ENCODE measurements at places on chromosomes 12 and 14.
A peak's percentile ranks its signal among the peaks of the same experiment; 100 is the strongest.

DNA sequence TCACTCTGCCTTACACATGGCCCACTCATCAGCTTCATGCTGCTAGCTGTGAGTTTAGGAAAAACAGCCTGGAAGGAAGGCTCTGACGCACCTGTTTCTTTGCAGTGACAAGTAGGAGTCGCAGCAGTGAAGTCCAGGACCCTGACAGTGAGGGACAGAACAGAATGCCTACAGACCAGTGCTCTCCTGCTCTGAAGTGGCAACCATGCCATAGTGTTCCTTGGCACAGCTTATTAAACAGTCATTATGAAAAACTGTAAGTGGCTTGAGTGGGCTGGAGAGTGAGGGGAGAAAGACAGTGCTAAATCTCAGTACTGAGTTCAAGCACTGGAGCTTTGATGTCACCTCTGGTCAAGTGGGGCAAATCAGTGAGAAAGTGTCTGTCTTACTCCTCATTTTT lies 61.7 kb downstream of the MYRFL start:
- DNase-seq: no peak

DNA sequence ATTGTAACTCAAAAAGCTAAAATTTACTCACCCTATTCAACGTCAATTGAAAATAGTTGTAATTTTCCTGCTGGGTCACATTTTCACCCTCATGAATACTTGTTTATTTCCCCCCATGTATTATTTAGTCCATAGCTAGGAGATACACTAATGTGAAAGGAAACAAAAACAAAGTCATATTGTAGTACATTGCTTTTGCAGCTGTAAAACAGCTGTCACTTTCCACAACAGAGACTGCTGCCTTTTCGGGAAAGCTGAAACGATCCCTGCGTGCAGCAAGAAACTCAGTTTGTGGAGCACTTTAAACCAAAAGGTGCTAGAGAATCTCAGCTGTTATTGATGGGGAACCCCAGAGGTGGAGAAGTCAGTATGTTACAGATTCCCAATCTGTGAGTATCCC lies 4.3 kb downstream of the RACGAP1 start:
- DNase-seq: no peak

DNA sequence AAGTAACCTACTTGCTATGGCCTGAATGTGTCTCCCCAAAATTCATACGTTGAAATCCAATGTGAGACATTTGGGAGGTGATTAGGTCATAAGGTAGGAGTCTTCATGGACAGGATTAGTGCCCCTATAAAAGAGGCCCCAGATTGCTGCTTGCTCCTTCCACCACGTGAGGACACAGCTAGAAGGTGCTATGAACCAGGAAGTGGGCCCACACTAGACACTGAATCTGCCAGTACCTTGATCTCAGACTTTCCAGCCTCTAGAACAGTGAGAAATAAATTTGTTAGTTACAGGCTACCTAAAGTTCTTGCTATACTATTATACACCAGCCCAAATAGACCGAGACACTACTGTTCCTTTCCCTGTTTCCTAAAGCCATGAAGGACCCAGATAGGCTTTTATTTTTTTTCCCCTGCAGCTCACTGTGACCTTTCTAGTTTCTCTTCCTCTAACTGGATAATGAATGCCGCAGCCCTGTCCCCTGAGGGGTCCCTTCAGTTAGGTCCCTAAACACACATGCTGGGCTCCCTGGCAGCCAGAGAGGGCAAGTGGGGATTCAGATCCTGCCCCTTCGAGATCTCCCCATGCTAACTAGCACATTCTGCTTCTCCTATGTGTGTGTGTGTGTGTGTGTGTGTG lies 19.3 kb downstream of the SLC25A3 start:
- no peak for DNase-seq

GRCh38 chr14:98290596-98290995 lies 981.4 kb downstream of the BCL11B start:
- DNase-seq: no peak

GRCh38 chr14:92615451-92615850 lies 101.9 kb downstream of the RIN3 start:
- DNase-seq: peak; percentile 8

DNA sequence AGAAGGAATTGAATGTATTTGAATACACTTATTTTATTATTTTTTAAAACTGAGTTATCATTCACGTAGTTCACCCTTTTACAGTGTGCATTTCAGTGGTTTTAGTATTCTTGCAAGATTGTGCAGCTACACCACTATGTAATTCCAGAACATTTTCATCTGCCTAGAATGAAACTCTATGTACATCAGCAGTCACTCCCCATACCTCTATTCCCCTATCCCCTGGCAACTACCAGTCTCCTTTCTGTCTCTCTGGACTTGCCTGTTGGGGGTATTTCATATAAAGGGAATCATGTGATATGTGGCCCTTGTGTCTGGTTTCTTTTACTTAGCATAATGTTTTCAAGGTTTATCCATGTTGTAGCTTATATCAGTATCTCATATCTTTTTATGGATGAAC lies 96.8 kb downstream of the BORCS5 start:
- no peak for DNase-seq

Data from stimulated activated CD4-positive, alpha-beta T cell treated with anti-CD3 and anti-CD28 coated beads, Interleukin-1b, Interleukin-23, amount 100 ng/mL, for 1 hour (primary cell).